CD4-positive, alpha-beta T cell treated with Interleukin-15 for 1 hour (primary cell): ENCODE measurements at places on chromosomes 11 and 22.

GRCh38 chr11:122287401-122287800 is 171.4 kb upstream of the BLID start:
- DNase-seq = no peak

DNA sequence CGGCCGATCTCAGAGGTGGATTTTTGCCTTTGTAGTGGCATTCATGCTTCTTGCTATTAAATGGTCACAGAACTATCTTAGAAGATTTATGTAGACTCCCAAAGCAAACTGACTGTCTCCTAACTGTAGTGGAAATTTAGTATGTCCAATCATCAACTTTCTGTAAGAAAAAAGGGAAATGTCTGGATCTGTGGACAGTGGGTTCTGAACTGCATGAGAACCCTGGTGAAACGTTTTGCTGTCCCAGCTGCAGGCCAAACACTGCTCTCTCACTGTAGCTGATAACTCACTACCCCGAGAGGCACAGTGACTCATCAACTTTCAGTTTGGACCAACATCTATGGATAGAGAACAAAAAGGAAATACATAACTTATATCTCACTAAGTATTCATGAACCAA is 387.1 kb downstream of the SOX6 start:
- no peak for DNase-seq

DNA sequence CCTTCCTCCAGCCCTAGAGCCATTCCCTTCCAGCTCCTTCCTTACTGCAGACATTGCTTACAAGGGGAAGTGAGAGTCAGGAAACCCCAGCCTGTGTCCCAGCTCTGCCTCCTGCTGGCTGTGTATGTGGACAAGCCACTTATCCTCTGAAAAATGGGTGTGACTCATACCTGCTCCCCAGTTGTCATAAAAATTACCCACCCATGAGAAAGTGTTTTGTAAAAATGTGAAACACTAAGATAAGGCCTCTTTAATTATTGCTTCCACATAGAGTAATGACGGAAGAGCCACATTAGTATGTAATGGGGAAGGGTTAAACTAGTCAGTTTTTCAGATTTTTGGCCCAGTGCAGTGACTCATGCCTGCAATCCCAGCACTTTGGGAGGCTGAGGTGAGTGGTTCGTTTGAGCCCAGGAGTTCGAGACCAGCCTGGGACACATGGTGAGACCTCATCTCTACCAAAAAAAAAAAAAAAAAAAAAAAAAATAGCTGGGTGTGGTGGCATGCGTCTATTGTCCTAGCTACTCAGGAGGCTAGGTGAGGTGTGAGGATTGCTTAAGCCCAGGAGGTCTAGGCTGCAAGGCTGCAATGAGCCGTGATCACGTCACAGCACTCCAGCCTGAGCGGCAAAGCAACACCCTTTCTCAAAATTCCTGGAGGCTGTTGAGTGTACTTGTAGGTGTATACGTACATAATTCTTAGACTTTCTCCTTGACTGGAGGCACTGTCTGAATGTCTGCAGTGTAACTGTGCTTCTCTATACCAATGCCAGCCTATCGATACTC is 84.9 kb downstream of the CTTN start:
- DNase-seq = peak; percentile 35

- DNase-seq = no peak
Observed at GRCh38 chr11:88529426-88529825, 191.9 kb upstream of the CTSC start.

DNA sequence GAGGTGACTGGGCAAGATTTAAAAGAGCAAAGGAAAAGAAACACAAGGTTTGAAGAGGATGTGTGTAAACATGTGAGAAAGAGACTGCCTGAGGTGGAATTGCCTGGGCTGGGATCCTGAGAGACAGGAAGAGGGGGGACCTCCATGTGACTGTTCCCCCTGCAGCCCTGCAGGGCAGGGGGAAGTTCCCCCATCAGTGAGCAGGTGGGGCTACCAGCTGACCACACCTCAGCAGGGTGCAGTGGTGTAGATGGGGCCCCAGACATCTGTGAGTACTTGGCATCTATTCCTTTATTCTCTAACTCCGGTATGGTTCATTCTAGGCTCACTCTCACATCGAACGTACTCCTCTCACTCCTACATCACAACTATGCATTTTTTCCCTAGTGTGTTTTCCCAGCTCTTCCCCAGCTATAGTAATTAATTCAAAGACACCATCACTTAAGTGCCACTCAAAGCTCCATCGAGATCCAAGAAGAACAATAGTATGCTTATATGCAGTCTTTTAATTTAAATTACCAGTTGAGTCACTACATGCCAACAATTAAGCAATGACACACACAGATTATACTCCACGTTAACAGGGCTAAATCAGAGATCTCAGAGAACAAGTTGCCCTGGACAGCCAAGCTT is 42.7 kb downstream of the LGR4 start:
- no peak for DNase-seq

- DNase-seq = no peak
Observed at GRCh38 chr11:69435161-69435986, 46.1 kb upstream of the LINC01488 start.

DNA sequence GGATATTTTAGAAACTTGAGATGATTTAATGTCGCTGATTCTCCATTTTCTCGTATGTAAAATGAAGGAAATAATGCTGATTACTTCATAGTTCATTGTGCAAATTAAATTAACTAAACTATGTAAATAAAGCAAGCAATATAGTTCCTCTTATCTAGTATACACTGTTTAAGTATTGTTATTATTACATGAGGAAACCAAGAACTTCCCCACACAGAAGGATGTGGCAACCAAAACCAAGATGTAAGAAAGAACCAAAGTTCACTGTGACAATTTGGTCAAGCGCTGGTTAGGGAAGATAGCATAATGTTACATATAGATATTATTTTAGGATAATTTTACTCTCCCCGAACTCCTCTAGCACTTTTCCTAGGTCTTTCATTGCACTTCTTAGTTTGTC is 103.2 kb downstream of the XKR3 start:
- no peak for DNase-seq

DNA sequence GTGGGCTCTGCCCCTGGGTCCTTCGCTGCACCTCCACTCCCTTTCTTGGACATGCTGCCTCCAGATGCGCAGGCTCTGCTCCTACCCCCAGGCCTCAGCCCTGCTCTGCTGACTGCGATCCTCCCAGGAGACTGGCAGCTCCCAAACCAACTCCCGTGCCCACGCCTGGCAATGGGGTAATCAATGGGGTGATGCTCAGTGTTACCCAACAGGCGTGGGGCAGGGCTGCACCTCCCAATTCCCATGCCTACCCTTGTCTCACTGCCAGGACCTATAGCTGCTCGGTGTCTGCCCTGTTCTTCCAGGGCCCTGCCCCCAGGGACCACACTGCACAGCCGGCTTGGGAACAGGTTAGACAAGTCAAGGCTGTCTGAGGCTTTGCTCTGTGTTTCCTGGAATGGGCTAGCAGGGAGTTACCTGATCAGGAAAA is at the start of gene ALDH3B2:
TSS of gene ALDH3B2 (minus strand) at position 182 of the 430 bp plus-strand sequence. CDS start 7,688 bp downstream, outside the sequence.
- DNase-seq = no peak

GRCh38 chr11:79392161-79392560 is 48.7 kb downstream of the TENM4 start:
- no peak for DNase-seq

DNA sequence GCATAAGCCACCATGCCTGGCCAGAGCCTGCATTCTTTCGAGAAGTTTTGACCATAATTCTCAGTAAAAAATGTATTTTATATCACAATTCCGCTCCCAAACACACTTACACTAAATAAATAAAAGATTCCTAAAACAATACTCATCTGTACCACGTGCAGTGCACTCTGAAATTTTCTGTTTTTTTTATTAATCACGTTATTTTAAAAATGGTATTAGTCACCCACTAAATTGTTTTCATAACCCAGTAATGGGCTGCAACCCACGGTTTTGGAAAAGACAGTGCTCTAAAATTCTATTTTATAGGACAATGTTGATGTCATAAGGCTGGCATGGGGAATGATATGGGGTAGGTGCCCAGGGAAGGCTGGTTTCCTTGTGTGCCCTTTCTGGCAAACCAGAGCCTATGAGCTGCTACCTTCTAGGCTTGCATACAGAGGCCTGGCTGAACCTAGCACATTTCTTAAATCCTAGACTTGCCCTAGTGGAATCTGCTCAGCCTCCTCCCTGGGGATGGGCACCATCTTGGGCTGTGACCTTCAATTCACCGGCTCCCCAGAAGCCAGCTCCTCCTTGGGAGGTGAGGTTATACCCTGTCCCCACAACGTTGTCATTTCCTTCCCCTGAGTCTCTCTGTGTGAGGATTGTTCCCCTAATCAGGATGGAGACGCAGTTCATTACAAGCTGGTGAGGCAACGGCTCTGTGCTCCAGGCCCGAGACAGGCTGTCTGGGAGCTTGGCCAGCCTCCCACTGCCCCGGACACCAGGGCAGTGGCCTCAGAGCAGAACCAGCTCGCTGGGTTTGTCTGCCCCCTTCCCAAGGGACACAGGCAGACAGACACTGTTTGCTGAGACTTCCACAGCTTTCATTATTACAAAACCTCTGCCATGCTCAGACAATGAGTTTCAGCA is 116.5 kb upstream of the NAV2 start:
- DNase-seq = no peak

GRCh38 chr11:132068556-132068955 is 698.1 kb downstream of the NTM start:
- DNase-seq = no peak

GRCh38 chr11:79287952-79288351 is 152.9 kb downstream of the TENM4 start:
- DNase-seq = no peak

- no peak for DNase-seq
Observed at GRCh38 chr11:46452918-46453517, 61.4 kb upstream of the CHRM4 start.

GRCh38 chr11:37203006-37203405 is 605.0 kb upstream of the RAG2 start:
- DNase-seq = no peak

- no peak for DNase-seq
Observed at GRCh38 chr11:94557992-94558391, 9.2 kb upstream of the PIWIL4 start.

- DNase-seq = no peak
Observed at GRCh38 chr22:37400719-37401118, 26.6 kb downstream of the ELFN2 start.

GRCh38 chr11:15563054-15563453 is 448.3 kb downstream of the INSC start:
- DNase-seq = no peak

GRCh38 chr11:100832829-100833228 is 145.7 kb downstream of the ARHGAP42 start:
- no peak for DNase-seq

DNA sequence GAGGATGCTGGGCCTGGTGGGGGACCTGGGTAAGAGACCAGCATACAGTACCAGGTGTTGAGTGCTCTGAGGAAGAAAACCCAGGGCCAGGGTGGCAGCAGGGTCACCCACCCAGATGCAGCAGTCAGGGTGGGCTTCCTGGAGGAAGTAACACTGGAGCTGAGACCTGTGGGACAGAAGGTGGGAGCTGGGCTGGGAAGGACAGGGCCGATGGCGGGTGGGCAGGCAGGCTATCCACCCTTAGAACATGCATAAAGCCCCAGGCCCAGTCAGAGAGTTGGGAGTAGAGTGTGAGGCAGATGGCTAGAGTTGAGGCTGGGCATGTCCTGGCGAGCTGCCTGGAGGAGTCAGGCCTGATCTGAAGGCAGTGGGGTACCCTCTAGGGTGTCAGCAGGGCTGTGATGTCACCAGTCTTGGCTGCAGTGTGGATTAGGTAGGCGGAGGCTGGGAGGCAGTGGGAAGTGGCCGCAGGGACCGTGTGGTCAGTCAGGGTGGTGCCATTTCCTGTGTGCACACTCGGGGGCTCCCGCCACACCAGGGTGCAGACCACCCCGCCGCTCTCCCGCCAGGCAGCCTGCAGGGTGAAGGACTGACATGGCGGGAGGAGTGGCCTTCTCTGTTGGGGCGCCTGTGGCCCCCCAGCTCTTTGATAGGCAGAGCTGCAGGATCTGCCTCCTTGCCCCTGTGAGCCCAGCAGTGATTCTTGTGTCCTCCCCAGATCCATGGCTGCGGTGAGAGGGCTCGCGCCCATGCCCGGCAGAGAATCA is 35.3 kb downstream of the IGHMBP2 start:
- DNase-seq = no peak

DNA sequence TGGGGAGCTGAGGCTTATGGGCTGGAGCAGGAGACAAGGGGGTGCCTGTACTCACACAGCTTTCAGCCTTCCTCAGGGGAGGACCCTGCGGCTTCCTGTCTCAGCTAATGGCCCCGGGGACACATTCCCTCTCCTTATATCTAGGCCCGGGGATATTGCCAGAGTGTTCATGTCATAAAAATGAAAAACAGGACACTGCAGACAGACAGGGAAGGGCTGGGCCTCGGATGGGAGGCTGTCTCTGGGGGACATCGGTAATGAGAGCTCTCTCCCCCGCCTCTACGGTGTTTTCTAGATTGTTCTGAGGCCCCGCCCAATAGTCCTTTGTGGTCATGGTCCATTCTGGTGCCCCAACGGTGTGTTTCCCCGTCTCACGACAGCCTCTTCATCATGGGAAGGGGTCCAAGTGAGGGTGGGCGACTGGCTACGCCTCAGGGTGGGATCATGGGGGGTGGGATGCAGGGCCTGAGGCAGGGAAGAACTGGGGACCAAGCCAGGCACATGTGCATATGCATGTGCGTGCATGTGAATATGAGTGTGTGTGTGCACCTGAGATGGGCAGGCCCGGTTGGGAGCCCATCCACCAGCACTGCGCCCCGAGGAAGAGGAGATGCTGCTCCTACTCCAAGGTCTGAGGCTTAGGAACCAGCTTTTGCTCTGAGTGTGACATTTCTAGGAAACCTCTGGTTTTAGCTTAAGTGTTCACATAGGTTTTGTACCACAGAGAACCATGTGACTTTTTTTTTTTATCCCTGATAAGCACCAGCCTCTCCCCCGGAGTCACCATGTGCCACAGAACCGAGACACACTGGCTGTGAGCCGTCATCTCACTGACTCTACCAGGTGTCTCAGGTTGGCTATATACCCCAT is 5.3 kb downstream of the ARVCF start:
- DNase-seq = no peak

DNA sequence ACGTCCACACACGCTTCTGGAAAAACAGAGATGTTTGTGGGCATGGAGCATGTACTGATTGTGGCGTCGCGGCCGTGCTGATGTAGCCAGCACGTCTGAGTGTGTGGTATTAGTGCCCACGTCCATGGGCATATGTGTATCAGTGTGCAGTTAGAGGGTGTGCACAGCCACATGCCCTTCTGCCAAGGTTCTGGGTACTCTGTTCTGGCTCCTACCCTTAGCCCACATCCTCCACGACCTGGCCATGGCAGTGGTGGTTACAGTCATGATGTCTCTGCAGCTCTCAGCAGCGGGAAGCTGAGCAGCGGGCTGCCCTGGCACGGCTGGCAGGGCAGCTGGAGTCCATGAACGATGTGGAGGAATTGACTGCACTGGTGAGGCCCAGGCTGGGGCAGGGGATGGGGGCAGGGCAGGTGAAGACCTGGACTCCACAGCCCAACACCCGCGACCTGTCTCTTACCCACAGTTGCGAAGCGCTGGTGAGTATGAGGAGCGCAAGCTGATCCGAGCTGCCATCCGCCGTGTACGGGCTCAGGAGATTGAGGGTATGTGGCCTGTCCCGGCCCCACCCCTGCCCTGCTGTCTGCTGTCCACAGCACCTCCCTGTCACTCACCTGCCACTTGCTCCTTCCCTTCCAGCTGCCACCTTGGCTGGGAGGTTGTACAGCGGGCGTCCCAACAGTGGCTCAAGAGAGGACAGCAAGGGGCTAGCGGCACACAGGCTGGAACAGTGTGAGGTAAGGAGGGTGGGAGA is 7.3 kb downstream of the SMTN start:
- DNase-seq = peak; percentile 13
